IMR-90 (cell line): ENCODE measurements at places on chromosomes 6 and 20. TPM values are rescaled to one million over a fixed set of nuclear protein-coding genes. Genes with fewer than 3 reads are reported as not detected.
A peak's percentile ranks its signal among the peaks of the same experiment; 100 is the strongest.

- DNase-seq = no peak
Measured at GRCh38 chr6:156691018-156691417, 86.2 kb upstream of the ARID1B start.

DNA sequence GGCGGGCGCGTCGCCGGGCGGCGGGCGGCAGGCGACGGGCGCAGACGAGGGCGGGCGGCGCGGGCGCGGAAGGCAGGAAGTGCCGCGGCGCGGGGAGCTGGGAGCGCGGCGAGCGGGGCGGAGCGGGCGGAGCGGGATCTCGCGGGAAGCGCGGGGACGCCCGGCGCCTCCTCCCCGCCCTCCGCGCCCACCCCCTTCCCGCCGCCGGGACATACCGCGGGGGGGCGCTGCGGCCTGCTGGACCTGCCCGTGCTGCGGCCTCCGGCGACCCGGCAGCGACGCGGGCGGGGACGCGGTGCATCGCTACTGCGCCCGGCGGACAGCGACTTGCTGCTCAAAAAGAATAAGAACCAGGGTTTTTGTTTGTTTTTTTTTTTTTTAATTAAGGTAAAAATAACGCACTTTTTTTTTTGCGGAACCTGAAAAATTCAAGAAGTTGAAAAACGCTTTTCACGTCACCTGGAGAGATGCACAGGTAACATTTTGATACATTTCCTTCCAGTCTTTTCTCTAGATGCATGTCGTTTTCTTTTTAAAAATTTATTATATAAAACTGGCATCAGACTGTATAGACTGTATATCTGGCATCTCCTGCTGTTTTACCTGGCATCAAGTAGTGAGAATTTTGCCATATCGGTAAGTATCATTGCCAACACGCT is at the start of gene CENPB:
Gene CENPB, minus strand, starts transcription at position 76 of the 659 bp plus-strand sequence. CDS start 257 bp downstream, outside the sequence.
- DNase-seq = peak; percentile 76

DNA sequence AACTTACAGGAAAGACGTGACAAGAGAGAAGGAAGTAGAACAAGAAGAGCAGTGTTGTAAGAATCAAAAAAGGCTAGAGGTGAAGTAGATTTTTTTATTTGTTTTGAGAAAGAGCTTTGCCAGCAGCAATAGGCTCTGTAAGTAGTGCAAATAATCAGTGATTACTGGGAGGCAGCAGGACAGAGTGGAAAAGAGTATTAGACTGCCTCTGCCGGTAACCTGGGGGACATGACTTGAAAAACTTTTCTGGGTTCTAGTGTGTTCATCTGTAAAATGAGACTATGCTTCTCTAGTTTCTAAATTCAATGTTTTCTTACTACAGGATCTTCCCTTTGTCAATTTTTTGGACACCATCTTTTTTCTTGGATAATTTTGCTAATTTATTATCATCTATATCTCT is 5.8 kb upstream of the IRAK1BP1 start:
- no peak for DNase-seq

- no peak for DNase-seq
Measured at GRCh38 chr6:6619021-6619794, 30.7 kb downstream of the LY86 start.

- no peak for DNase-seq
Measured at GRCh38 chr6:145428706-145429105, 306.6 kb downstream of the EPM2A start.

DNA sequence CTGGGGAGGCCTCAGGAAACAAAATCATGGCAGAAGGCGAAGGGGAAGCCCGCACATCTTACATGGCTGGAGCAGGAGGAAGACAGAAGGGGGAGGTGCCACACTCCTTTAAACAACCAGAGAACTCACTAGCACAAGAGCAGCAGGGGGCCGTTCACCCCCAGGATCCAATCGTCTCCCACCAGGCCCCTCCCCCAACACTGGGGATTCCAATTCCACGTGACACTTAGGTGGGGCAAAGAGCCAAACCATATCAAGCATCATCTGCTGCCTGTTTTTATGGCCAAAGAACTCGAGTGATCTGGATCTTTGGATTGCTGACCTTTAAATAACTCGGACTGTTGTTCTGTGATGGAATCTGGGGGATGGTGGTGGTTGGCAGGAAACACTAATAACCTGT is 28.0 kb downstream of the PNLDC1 start:
- DNase-seq = peak; percentile 14

DNA sequence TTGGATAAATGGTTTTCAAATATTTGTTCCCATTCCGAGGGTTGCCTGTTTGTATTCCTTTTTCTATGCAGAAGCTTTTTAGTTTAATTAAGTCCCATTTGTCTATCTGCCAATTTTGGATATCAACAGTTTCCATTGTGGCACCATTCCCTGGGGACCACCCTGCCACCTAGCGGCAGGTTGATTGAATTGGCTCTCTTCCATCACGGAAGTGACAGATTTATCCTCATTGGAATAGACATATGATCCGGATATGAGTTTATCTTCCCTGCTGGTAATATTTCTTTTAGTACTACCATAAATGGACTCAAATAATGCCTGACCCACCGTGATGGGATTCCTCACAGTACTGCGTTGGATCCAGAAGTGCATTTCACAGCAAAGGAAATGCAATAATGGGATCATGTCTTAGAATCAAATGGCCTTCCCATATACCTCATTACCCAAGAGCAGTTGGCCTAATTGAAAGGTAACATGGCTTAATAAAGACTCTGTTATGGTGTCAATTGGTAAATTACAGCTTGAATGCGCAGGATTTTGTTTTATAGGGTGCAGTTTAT is 327.0 kb downstream of the BMP2 start:
- peak; percentile 0 for DNase-seq

- DNase-seq = no peak
Measured at GRCh38 chr20:25551413-25552215, 33.7 kb downstream of the NINL start.

DNA sequence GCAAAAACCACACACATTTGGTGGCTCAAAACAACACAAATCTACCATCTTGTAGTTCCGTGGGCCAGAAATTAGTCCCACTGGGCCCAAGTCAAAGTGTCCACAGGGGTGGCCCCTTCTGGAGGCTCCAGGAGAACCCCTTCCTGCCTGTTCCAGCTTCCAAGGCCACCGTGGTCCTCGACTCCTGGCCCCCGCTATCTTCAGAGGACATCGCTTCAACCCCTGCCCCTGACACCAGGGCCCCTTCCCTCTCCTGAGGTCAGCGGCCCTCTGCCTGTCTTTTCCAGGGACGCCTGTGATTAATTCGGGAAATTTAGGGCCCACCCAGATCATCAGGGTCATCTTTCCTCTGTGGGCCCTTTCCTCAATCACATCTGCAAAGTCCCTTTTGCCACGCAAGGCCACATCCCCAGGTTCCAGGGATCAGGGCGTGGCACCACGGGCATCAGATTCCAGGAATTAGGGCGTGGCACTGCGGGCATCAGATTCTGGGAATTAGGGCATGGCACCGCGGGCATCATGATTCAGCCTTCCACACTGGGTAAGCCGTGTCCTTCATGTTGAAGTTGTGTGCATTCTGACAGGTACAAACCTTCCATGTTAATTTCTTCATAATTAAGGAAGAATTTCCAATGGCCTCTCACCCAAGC is 59.9 kb upstream of the SMOC2 start:
- no peak for DNase-seq

- DNase-seq = no peak
Measured at GRCh38 chr6:65997539-65997938, 290.5 kb upstream of the EYS start.

DNA sequence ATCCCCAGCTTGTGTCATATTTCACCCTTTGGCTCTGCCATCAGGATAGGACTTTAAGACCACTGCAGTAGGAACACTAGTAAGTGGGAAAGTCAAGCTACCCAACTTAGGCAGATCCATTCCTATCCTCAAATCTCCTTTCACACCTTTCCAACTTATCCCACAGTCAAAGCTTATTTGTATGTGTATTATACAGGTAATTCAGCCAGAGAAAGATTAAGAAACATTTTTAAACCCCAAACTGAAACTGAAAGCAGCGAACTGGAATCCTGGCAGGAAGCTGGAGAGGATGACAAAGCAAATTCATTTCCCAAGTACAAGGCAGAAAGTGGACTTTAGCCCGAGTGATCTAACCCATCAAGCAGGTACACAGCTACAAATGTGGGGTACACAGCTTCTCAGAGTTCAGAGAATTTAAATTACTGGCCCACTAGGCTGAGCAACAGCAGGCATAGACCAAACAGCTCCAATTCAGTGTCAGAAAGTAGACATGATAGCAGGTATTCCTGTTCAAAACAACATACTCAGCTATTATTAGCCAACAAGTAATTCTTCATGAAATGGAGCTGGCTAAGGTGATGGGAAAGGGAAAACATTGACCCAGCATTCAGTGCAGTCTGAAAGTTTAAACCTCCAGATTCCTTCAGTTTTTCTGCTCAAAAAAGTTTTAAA is 39.1 kb downstream of the ILRUN start:
- peak; percentile 89 for DNase-seq

DNA sequence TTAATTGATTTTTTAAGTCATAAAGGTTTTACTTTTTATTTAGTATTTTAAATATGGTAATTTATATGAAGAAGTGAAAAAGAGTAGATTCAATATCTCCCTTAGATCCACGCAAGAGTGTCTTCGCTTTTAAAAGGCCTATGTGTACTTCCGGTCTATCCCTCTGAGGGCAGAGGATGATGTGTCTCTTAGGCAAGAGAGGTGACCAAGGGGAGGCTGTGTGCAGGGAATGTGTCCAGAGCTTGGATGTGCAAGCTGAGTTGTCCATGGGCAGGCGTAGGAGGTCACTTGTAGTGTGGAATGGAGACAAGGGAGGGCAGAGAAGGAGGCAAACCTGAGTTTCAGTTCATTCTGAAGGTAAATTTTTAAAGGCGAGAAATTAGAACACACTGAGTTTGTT is 113.9 kb downstream of the CRYBG1 start:
- no peak for DNase-seq

GRCh38 chr6:27531772-27532459 is 59.0 kb upstream of the ZNF184 start:
- DNase-seq = no peak

GRCh38 chr20:36010825-36011224 is 42.4 kb downstream of the CNBD2 start:
- no peak for DNase-seq

DNA sequence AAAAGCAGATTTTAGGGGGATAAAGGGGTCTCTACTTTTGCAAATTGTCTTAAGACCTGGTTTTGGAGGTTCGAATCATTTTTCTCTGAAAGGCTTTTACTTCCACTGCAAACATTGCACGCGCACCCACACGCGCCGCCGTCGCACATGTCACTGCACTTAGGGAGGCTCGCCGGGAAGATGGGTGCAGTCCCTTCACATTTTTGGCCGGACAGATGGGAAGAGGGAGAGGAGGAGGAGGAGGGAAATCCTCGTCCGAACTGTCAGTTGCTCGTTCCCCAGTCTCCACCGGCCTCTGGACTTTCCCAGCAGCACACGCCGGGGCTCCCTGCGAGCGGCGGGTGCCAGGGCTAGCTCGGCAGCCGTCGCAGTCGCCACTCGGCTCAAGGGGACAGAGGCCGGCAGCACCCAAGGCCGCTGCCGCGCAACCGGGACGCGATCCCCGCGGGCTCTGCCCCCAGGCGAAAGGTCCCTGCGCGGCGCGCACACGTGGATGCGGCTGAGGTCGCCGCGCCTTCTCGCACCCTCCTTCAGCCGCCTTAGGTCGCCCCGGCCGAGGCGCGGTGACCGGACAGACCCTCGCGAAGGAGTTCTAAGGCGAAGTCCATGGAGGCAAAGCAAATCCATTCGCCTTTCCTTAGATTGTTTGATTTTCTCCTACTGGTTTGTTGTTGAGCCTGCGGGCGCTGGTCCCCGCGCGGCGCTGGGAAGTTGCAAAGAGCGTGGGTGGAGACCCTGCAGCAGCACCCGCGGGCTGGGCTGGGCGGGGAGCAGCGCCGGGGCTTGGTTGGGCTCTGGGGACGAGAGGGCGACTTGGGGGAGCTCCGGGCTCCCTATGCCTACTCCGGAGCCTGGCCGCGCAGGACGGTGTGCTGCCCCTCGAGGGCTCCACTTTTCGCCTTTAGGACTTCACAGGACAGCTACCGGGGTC is 1.2 kb downstream of the MYB start:
- no peak for DNase-seq

GRCh38 chr20:19284400-19285178 is 72.1 kb downstream of the SLC24A3 start:
- DNase-seq = no peak

DNA sequence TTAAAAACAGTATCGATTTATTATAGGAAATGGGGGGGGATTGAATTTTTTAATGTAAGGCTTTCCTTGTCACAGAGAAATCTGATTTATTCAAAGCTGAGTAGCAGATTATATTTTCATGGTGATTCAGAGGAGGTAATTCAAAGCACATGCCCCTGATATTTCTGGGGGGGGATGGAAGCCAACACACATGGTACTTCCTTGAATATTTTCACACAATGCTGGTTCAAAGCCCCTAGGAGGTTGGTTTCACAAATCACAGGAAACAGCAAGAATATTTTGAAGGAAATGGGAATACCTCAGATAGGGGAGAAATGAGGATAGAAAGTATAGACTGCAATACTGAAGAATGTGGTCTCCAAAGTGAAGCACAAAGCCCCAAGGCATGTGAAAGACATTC is 98.8 kb downstream of the RTN4IP1 start:
- DNase-seq = peak; percentile 54

DNA sequence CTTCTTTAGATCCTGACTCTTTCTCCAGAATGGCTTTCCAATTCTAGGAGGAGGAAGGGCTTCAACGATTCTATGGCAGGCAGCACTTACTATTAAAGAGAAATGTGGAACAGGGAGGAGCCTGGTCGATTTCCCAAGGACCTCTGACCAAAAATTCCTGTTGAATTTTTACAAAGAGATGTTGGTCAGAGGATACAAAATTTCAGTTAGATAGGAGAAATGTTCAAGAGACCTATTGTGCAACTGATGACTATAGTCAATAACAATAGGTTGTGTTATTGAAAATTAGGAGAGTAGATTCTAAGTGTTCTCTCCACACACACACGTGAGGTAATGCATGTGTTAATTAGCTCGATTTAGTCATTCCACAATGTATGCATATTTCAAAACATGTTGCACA is 130.1 kb upstream of the TNFAIP3 start:
- DNase-seq = no peak

- no peak for DNase-seq
Measured at GRCh38 chr6:2258112-2258511, 12.7 kb upstream of the GMDS start.

DNA sequence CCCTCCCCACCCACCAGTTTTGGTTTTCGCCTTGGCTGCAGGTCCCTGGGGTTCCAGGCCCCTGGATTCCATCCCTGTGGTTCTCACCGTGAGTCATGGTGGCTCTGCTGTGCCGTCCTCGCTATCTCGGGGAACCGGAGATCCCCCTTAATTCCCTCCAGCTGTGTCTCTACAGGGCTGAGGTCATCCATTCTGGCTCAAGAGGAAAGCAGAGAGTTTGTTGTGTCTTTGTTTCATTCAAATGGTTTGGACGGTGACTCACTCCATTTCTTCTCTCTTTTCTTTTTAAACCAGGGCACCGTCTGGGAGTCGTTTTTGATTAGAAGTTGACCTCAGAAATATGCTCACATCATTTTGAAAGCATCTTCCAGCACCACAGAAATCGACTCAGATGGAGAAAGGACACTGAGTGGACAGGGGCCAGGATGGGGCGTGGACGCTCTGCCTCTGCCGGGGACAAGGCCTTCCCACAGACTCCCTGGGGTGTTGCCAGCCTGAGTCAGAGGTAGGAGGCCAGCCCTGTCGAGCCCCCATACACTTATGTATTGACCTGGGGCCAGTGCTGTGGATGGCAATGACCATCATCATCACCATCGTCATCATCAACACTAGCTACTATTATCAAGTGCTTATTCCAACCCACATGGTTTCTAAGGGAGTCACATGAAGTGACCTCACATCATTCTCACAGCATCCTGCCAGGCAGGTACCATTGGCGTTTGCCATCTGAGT is 176.2 kb downstream of the NFATC2 start:
- peak; percentile 100 for DNase-seq

The FNDC1 gene
- polyA plus RNA-seq = 0.03 and 0.04 TPM in 2 replicates

The SLC17A1 gene
- polyA plus RNA-seq = not detected in 2 replicates

The GPRC6A gene
- not detected in 2 replicates for polyA plus RNA-seq
